ENCODE measurements at places on chromosomes 4 and X. TPM values are rescaled to one million over a fixed set of nuclear protein-coding genes. Genes with fewer than 3 reads are reported as not detected.

- no peak for DNase-seq
Observed at GRCh38 chr4:134499074-134499473, 297.5 kb upstream of the PABPC4L start.

- no peak for DNase-seq
Observed at GRCh38 chr4:7027913-7028312, 15.3 kb upstream of the TADA2B start.

- no peak for DNase-seq
Observed at GRCh38 chr4:154534296-154534695, 15.9 kb downstream of the PLRG1 start.

GRCh38 chr4:83138946-83139345 lies 24.4 kb upstream of the PLAC8 start:
- DNase-seq = no peak

GRCh38 chr4:127503111-127503510 lies 129.6 kb upstream of the INTU start:
- DNase-seq = no peak

- DNase-seq = no peak
Observed at GRCh38 chr4:136009258-136009832, 1522.9 kb downstream of the PCDH18 start.

GRCh38 chr4:48015216-48015615 lies 1.3 kb downstream of the CNGA1 start:
- no peak for DNase-seq

GRCh38 chr4:78529569-78530209 lies 21.9 kb upstream of the ANXA3 start:
- no peak for DNase-seq

GRCh38 chr4:120452536-120452935 lies 385.9 kb upstream of the MAD2L1 start:
- no peak for DNase-seq

DNA sequence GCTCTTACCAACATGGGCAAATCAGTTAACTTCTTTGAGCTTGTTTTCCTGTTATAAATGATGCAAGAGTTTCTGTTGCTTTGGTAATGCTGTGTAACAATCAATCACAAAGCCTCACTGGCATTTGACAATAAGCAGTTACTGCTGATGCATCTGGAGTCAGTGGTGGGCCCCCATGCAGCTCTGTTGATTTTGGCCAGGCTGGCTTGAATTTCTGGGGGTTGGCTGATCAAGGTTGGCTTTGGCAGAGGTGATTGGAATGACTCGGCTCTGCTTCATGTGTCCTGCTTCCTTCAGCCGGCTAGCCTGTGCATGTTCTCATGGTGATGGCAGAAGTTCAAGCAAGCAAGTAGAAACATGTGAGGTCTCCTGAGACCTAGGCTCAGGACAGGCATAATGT lies 90.4 kb downstream of the PHEX start:
- no peak for DNase-seq

DNA sequence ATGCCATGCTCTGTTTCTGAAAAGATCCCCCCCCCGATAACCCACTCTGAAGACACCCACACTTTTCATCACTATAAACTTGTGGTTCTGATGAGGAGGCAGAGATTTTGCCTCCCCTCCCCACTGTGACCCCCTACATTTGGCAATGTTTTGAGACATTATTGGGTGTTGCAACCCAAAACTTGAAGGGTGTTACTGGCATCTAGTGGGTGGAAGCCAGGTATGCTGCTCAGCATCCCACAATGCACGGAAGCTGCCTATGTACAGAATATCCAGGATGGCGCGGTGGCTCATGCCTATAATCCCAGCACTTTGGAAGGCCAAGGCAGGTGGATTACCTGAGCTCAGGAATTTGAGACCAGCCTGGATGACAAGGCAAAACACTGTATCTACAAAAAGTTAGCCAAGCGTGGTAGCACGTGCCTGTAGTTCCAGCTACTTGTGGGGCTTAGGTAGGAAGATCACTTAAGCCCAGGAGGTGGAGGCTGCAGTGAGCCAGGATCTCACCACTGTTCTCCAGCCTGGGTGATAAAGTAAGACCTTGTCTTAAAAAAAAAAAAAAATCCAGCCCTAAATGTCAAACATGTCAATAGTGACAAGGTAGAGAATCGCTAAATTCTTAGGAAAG lies 87.3 kb downstream of the SCD5 start:
- DNase-seq = no peak

- DNase-seq = no peak
Observed at GRCh38 chrX:25290132-25290531, 274.4 kb upstream of the ARX start.

DNA sequence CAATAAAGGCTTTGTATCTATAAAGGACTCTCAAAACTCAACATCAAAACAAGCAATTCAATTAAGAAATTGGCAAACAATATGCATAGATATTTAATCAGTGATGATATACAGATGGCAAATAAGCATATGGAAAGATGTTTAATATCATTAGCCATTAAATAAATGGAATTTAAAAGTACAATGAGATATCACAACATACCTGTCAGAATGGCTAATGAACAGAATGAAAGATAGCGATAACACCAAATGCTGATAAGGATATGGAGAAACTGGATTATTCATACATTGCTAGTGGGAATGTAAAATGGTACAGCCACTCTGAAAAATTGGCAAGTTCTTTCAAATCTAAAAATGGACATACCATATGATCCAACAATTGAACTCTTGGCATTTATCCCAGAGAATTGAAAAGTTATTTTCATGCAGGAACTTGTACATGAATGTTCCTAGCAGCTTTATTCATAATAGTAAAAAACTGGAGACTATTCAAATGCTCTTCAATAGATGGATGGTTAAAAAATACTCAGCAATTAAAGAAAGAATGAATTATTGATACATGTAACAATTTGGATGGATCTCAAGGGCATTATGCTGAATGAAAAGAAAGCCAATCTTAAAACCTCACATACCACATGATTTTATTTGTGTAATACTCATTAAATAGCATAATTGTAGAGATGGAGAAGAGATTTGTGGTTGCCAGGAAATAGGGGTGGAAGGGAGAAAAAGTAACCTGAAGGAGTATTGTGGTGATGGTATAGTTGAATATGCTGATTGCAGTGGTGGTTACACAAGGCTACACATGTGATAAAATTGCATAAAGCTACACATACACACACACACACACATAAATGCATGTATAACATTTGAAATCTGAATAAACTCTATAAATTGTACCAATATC lies 45.9 kb upstream of the ALG13 start:
- no peak for DNase-seq

GRCh38 chrX:99750721-99751120 lies 659.4 kb downstream of the PCDH19 start:
- DNase-seq = no peak

DNA sequence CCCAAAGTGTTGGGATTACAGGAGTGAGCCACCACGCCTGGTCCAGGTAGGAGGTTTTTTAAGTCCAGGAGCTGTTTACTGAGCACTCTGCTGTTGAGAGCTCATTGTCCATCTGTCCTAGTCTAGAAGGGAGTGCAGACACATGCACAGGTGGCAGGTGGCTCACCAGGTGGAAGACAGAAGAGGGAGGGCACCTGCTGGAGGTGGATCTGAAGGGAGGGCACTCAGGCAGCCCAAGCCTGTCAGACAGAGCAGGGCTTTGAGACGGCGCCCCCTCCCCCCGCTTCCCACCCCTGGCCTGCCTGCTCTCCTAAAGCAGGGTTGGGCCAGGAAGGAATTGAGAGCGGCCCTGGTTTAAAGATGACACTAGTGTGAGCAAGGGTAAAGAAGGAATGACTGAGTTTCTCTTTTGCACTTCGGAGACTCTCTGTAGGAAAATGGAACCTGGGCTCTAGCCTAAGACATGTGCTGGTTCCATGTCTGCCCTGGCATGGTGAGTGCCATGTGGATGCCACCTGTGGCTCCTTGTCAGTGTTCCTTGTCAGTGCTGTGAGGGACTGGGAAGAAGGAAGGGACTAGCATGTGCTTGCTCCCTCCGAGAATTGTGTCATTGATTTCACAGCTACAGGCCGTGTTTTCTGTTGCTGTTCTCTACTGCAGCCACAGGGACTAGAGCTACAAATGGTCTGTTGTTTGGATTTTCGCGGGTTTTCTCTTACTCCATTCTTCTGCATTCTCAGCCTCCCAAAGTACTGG lies 108.6 kb downstream of the TNIP2 start:
- peak; percentile 9 for DNase-seq

GRCh38 chr4:152999346-153000075 lies 63.4 kb downstream of the FHDC1 start:
- no peak for DNase-seq

GATA1 gene
- total RNA-seq = not detected

POU4F2 gene
- not detected for total RNA-seq

SULT1B1 gene
- total RNA-seq = 0.34 TPM

CYLC1 gene
- not detected for total RNA-seq

ETNPPL gene
- not detected for total RNA-seq

PWWP3B gene
- total RNA-seq = 4.1 TPM

SPANXN5 gene
- total RNA-seq = not detected

CENPVL3 gene
- total RNA-seq = 5.5 TPM

FAM9B gene
- not detected for total RNA-seq

BTC gene
- 1.6 TPM for total RNA-seq
